ENCODE measurements at places on chromosomes 12 and 14.

GRCh38 chr14:83085725-83086124, 1552.1 kb upstream of the SEL1L start:
- no peak for DNase-seq

DNA sequence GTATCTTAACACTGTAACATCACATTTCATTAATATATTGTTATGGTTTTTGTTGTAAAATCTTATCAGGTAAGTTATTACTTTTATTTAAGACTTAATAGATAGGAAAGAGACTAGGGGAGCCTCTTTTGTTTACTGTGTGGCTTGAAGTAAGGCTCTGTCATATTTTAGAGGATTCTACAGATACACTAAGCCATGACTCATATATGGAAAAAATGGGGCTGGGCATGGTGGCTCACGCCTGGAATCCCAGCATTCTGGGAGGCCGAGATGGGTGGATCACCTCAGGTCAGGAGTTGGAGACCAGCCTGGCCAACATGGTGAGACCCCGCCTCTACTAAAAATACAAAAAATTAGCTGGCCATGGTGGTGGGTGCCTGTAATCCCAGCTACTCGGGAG, 23.6 kb upstream of the NPFF start:
- no peak for DNase-seq

DNA sequence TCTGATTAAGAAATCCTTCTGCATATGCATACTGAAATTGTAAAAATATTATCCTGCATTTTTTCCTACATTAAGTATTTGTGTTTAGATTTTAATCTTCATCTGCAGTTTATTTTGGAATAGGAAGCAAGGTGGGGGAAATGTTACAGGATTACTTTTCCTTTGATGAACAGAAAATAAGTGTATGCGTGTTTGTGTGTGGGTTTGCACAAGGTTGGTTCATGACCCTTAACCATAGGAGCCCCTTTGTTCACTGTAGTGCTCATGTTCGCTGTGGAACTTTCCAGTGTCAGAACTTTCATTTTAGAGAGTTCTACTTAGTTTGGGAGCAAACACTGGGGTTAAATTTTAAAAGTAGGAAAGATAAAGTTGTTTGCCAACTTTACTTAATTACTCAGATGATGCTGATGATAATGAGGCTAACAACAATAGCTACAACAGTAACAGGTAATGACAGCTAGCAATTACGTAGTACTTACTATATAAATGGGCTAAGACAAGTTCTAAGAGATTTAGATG, 6.4 kb upstream of the A2M start:
- DNase-seq: no peak

- no peak for DNase-seq
Measured at GRCh38 chr12:89236748-89237383, 115.4 kb downstream of the DUSP6 start.

- no peak for DNase-seq
Measured at GRCh38 chr12:95694136-95694535, 96.4 kb downstream of the NTN4 start.

Measured in NCI-H1436 (cell line).